ENCODE measurements at places on chromosomes 12 and 14.
A peak's percentile ranks its signal among the peaks of the same experiment; 100 is the strongest.

DNA sequence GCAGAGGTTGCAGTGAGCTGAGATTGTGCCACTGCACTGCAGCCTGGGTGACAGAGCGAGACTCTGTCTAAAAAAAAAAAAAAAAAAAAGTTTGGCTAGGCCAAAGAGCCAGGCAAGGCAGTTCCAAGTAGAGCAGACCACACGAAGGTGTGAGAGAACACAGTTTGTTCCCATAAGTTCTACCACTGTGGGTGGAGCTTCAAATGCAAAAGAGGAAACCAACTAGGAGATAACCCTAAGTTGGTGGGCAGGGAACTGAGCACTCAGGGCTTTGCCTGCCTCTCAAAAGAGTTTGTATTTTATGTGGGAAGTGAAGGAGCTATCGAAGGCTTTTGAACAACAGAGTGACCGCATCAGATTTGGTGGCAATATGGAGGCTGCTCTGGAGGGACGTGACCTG is 15.1 kb downstream of the SOCS2 start:
- no peak for DNase-seq

DNA sequence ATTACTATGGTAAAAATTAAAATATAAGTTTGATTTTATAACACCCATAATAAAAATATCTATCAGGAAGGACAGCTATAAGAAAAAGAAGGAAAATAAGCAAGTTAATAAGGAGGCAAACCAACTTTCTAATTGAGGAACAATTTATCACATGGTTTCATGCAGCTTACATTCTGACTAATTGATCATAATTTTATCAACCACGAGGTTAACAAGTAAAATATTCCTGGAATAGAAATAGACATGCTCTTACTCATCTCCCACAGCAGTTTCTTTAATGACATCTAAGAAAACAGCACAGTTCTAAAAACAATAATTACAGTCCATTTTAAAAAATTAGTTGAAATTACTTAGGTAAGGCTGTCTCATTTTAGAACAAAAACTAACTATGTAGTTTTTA is 130.8 kb upstream of the KRR1 start:
- DNase-seq: no peak

- no peak for DNase-seq
Measured at GRCh38 chr12:116524964-116525379, 34.2 kb upstream of the MAP1LC3B2 start.

GRCh38 chr12:102629262-102629888 is 149.0 kb upstream of the IGF1 start:
- DNase-seq: no peak

DNA sequence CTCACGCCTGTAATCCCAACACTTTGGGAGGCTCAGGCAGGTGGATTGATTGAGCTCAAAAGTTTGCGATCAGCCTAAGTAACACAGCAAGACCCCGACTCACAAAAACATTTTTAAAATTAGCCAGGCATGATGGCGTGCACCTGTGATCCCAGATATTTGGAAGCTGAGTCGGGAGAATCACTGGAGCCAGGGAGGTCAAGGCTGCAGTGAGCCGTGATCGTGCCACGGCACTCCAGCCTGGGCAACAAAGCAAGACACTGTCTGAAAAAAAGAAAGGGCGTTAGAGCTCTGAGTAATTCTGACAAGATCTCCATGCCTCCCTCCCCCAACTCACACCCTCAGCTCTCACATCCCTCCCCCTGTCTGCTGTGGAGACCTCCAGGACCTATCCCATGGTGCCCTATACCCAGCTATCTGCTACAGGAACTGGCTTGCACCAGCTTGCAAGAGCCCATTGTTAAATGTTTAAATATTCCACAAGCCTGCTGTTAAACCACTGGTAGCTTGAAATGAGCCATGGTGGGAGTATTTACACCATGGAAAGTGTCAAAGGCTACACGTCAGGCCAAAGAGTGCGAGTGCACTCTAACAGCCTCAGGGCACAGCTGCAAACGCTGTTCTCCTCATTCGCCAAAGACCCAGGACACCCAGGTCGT is 35.1 kb upstream of the PPP2R5C start:
- no peak for DNase-seq

DNA sequence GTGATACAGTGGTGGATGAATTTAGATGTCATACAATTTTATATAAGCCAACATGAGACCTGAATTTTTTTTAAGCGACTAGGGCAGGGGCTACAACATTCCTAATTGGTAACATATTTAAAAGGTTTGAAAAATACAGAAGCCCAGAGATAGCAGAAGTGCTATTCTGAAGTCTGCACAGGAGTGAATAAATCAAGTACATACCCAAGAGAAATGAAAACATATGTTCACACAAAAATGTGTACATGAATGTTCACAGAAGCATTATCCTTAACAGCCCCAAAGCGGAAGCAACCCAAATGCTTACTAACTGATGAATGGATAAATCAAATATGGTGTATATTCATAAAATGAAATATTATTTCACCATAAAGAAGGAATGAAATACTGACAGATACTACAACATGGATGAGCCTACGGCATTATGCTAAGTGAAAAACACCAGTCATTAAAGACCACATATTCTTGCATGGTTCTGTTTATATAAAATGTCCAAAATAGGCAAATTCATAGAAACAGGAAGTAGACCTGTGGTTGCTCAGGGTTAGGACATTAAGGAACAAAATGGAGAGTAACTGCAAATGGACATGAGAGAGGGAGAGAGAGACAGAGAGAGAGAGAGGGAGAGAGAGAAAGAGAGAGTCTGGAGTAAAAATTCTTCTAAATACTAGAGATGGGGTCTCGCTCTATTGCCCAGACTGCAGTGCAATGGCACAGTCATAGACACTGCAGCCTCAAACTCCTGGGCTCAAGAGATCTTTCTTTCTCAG is 28.0 kb upstream of the GXYLT1 start:
- no peak for DNase-seq

- no peak for DNase-seq
Measured at GRCh38 chr14:61462566-61463193, 141.3 kb downstream of the PRKCH start.

DNA sequence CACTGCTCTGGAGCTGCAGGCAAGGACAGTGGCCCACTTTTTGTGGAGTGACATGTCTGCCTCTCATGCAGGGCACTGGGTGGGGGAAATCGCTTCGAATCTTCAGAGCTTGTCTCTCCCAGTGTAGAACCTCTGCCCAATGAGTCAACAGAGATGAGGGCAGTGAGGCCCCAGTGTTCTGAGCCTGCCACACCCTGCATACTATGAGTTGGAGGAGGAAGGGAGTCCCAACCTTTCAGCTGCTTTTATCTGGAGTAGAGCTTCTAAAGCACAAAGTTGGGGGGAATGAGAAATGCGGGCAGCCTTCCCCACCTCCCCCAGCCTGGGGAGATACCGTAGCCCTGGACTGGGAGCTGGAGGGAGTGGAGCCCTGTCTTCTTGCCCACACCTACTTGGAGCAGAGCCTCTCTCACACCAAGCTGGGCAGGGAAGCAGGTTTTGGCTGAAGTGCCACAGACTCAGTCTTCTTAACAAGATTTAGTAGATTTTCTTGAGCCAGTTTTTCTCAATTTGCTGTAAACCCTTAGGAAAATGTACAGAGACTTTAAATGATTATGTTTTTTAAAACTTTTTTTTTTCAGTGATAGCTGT is 159.1 kb downstream of the ADGRD1 start:
- DNase-seq: no peak

- no peak for DNase-seq
Measured at GRCh38 chr14:67680941-67681340, 6.5 kb upstream of the VTI1B start.

GRCh38 chr12:6535960-6536847 is 1.9 kb downstream of the GAPDH start:
- DNase-seq: no peak

DNA sequence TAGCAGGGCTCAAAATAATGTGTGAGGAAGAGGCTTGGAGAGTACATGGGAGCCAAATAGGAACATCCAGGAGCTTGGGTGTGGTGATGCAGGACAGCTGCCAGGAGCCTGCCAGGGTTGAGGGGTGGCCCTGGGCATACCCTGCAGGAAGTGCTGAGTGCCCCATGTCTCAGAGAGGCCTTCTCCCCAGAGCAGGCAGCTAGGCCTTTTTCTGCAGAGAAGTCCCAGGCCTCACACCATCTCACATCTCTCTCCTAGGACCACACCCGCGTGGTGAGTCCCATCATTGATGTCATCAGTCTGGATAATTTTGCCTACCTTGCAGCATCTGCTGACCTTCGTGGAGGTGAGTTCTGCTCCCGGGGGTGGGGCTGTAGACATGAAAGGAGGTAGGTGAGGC is 66.9 kb downstream of the ERH start:
- DNase-seq: no peak

GRCh38 chr14:74242021-74242779 is 3.0 kb downstream of the VSX2 start:
- DNase-seq: no peak

GRCh38 chr12:124440841-124441381 is 126.5 kb downstream of the NCOR2 start:
- no peak for DNase-seq

DNA sequence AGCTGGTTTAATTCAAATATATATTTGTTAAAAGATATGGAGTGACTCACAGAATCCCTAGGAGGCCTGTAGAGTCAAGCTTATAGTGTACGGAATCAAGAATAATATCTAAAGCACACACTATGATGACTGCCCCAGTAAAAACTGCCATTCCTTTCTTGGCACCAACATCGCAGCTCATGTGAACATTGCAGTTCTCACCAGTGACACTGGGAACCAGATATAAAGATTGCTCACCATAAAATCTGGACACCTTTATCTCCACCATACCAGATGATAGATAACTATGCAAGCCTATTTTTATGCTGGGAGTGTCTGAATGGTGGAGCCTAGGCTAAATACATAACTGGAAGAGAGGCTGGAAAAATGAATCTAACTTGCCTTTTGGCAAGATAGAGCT is 463.9 kb upstream of the TBX3 start:
- no peak for DNase-seq

- no peak for DNase-seq
Measured at GRCh38 chr12:131603939-131604795, 106.7 kb upstream of the SFSWAP start.

- no peak for DNase-seq
Measured at GRCh38 chr12:25388183-25388582, 137.5 kb upstream of the KRAS start.

GRCh38 chr14:71117839-71118743 is 210.8 kb downstream of the PCNX1 start:
- DNase-seq: no peak

GRCh38 chr12:65631621-65632111 is 192.6 kb upstream of the HMGA2 start:
- DNase-seq: no peak

- DNase-seq: no peak
Measured at GRCh38 chr12:32788405-32788804, 32.7 kb upstream of the YARS2 start.

- no peak for DNase-seq
Measured at GRCh38 chr12:124369827-124370378, 75.0 kb downstream of the RFLNA start.

DNA sequence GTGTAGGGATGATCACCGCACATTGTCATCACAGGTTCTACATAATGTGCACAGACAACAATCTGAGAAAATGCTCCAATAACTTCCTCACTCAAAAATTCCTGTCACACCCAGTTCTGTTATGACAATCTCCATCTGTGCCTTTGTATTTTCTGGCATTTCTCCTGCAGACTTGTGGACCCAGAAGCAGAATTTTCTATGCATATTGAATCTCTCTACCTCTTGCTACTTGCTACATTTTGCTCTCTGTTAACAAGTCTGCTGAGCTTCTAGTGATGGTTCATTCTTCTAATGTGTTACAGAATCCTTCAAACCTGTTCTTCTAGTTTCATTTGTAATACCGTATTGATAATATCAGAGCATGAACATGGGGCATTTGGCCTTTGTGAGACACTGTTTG is 127.8 kb upstream of the PTPRQ start:
- no peak for DNase-seq

- DNase-seq: no peak
Measured at GRCh38 chr12:109052097-109052413, 321 bp upstream of the USP30 start.

GRCh38 chr12:6914246-6914946 is at the start of gene ENO2:
ENO2 (plus strand) TSS chr12:6914580; CDS start chr12:6915833, 1,253 bp downstream.
- peak; percentile 73 for DNase-seq

GRCh38 chr12:85630851-85631250 is 205.4 kb downstream of the RASSF9 start:
- DNase-seq: no peak

DNA sequence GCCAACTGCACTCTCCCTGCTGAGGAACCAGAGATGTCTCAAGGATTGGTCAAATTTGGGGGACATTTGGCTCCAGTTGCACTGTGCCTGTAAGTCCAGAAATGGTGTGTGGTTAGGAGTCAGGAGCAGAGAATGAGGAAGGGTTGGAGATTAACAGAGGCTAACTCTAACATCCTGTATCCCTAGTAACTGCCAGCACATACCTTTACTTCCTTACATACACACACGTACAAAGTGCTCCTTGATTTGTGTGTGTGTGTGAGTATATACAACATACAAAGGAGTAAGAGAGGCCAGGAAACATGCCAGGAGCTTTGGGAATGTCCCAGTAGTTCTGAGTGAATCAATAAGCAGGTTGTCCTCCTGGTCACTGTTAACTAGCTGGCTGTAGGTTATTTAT is 39.8 kb upstream of the NRXN3 start:
- no peak for DNase-seq

DNA sequence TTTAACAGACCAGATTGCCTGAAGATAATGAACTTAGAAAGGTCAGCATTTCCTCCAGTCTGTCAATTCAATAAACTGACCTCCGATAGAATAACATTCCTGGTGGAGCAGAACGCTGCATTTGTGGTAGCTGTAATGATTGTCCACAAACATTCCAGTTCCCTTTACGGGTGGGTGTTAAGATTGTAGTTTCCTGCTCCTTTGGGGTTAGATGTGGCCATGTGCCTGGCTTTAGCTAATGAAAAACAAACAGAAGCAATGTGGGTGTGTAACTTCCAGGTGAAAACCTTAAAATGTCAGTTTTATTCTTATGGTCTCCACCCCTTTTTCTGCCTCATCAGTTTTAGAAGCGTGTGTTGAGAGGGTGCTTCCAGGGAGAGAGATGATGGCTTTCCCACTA is 217.3 kb upstream of the CRY1 start:
- DNase-seq: no peak

DNA sequence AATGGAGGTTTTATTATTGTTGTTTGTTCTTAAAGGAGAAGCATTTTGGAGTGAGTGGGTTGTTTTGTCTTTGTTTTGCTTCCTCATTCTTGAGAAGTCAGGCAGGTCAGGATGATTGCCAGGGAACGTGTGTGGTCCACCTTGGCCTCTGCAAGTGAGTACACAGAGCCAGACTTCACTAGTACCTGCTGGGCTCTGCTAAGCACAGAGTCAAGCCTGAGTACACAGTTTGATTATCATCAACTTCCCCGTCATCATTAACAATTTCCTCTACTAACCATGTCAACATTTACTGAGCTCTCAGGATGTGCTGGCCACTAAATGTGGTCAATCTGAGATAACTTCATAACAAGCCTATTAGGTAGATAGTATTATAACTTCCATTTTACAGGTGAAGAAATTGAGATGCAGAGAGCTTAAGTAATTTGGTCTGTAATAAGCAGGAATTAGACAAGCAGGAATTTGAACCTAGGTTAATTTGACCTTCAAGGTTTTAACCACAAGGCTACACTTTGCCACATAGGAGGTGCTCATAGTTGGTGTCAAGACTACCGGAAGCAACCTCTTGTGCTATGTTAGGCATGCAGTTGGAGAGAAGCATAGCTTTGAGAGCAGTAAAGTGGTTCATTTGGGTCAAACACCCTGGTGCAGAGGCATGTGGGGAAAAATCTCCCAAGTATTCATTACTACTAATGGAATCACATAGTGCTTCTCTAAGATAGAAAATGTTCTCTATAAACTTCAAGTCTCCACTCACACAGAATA is 178.3 kb downstream of the NUAK1 start:
- DNase-seq: no peak

All from D721Med (cell line).